ENCODE measurements at places on chromosomes 6 and 20.

DNA sequence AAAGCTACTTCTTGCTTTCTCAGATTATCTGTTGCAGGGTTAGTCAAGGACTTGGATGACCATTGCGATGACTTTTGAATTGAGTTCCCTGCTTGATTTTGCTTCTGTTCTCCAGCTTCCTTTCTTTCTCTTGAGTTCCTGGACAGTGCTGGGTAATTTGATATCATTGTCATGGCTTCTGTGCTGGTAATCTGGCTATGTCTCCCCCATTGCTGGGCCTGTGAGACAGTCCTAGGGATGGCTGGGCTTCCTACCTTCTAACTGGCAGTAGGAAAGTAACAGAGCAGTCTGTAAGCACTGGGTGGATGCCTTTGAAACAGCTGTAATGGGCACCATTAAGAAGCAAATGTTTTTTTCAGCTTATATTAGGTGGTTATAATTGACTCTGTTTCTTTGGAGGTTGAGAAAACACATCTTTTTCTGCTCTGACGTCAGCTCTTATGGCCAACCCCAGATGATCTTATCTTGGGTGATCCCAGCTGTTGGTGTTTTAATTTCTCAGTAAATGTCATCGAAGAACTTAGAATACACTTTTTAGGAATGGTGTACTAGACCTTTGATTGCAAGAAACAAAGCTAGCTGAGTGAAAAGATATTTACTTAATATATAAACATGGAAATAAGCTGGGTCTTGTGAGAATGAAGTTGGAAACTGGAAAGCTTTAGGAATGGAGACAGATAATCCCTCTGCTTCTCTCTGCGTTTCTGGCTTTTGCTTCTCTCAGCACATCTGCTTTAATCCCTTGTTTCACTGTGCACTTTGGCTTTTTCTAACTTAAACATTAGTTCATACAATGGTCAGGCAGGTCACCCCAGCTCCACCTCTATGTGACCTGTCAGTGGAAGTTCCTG, 195.0 kb upstream of the MAN1A1 start:
- DNase-seq = no peak

- DNase-seq = no peak
These were observed 21.3 kb downstream of the DSP start for GRCh38 chr6:7562769-7563168.

DNA sequence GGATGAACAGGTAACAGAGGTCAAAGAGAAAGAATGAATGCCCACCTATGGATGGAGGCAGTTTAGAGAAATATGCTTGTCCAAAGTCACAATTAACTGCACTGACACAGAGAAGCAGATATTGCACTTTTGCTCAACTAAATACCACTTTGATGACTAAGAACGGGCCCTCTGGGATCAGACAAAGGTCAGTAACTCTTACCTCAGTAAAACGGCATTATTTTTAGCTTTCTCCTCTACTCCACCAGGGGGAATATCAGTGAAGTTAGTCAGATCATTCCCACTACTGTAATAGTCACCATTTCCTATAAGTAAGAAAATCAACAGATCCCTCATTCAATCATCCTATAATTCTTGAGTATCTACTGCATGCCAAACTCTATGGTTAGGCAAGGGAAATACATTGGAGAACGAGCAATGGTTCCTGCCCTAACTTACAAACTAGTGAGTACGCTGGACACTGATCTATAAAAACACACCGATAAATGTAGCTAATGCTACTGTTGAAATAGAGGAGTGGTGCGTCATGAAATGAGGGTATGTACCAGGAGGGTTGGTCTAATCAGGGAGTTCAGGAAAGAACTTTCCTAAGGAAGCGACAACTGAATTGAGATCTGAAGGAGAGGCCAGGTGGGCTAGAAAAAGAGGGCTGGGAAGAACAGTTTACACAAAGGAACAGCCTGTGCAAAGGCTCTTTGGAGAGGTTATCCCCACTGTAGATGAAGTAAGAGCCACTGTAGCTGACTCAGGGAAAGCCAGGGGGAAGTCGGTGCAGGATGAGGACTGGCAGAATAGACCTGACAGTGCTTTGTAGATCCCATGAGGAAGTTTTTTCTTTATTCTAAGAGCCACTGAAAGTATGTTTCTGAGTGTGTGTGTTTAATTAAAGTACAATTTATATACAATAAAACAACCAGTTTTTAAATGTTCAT, 9.2 kb downstream of the ECI2 start:
- DNase-seq = no peak

DNA sequence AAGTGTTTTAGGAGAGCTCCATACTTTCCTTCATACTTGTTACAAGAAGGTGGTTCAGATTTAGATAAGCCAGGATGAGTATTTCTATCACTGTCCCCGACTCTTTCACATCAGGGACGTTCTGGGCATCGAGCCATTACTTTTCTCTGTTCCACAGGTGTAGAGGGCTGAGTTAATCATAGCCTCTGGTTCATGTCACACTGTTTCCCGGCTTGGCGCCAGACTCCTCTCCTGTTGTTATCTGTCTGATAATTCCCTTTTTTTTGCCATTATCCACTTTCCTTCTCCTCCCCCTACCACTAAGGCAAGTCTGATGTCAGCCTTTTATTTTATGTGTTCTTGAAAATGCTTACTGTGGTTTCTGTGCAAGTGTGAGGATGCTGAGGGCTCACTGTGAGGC, 593.4 kb downstream of the UTRN start:
- DNase-seq = no peak

DNA sequence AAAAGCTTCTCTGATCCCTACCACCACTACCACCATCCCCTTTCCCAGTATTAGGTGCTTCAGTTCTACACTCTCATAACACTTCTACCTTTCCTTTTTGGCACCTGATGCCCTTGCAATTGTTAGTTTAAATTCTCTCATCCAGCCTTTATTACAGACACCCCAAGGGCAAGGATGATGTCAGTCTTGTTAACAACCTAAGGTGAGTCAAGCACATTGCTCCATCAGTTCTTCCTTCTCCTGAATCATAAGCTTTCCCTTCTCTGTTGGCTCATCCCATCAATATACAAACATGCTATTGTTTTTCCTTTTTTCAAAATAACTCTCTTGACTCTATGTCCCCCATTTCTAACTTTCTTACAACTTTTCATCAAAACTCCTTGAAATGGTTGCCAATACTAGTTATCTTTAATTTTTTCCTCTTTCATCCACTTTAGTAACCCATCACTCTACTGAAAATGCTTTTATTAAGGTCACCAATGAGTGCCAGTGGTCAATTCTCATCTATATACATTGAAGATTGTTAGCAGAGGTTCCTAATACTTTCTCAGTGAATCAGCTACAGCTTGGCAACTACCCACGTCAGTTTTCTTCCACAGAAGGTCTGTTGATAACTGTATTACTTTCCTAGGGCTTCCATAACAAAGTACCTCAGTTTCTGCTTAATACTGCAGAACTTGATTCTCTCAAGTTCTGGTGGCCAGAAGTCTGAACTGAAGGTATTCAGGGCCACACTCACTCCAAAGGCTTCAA, 97.1 kb upstream of the FLRT3 start:
- DNase-seq = no peak

DNA sequence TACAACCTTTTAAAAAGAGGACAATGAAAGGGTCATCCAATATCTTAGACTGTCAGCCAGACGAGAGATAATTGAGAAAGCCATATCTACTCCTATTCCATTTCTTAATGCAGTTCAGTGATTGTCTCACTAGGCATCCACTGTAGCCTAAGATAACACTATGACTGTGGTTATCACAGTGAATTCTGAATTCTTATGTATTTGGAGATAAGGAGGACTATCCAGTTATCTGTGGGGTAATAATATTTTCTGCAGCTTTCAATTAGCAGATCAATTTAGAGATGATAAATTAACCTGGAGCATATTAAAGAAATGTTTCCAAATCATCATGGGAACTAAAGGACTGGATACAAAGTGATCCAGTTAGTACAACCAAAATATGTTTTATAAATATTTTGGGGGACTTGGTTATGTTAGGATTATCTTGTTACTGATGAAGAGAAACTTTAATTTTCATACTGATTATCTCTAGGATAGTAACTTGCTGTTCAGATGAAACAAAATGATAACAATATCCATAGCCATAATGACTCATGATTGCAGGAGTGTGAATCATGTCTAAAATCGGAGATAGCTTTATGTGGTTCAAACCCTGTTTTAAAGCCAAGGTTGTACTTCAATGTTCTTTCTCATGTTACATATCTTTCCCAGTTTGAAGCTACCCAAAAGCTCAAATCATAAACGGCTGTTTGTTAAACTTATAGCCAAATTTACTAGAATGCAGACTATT, 1152.0 kb downstream of the HACE1 start:
- no peak for DNase-seq

- no peak for DNase-seq
These were observed 78.8 kb upstream of the DEFB112 start for GRCh38 chr6:50128420-50129005.

- DNase-seq = no peak
These were observed 306 bp downstream of the EBF4 start for GRCh38 chr20:2692886-2693285.

DNA sequence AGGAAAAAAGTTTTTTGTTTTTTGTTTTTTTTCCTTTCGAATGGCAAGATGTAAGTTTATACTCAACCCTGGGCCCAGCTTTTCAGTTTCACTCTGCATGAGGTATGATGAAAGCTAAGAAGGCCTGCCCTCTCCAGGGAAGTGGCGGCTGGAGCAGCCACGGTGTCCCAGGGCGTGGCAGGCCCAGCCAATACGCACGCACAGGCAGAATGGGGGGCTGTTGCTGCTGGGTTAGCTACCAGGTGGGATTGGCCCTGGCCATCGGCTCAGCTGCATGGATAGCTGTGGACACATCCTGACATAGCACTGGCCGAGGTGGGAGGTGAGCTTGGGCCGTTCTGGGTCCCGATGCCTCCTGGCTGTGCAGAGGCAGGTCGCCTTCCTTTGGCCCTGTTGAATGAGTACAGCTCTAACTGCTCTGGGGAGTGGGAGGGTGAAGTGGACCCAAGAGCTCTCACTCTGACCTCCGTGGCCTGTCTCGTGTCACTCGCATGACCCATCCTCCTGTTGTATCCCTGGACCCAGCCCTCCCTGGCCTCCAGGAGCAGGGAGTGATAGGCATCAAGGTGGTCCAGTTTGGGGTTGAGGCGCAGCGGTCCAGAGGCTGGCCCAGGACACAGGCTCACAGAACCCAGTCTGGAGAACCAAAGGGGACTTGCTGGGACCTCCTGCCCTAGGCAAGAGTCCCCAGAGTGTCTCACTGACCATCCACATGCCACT, 18.1 kb downstream of the MYT1 start:
- no peak for DNase-seq

GRCh38 chr20:137668-138490, 4.5 kb upstream of the DEFB126 start:
- no peak for DNase-seq

DNA sequence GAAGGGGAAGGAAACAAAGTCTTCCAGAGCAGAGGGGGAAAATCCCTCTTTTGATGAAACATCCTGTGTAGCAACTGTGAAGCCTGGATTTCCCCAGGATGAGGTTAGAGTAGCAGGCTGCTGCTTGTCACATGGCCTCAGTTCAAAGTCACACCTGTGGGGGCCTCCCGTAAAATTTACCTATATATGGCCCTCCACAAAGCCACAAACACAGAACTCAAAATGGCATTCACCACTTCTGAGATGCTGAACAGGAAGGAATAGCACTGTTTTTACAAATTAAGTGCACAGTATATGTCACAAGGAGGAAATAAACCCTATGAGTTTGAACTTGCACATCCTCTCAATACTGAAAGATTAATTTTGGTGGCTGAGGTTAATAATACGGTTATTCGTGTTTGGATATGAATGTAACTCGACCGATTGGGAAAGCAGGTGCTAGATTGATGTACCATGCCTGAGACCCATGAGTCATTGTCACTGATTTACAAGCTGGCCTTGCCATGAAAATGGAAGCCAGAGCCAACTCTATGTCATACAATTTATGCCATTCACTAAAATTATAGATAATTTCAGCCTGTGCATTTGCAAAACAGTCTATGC, 70.6 kb downstream of the SGK1 start:
- DNase-seq = peak; percentile 82

DNA sequence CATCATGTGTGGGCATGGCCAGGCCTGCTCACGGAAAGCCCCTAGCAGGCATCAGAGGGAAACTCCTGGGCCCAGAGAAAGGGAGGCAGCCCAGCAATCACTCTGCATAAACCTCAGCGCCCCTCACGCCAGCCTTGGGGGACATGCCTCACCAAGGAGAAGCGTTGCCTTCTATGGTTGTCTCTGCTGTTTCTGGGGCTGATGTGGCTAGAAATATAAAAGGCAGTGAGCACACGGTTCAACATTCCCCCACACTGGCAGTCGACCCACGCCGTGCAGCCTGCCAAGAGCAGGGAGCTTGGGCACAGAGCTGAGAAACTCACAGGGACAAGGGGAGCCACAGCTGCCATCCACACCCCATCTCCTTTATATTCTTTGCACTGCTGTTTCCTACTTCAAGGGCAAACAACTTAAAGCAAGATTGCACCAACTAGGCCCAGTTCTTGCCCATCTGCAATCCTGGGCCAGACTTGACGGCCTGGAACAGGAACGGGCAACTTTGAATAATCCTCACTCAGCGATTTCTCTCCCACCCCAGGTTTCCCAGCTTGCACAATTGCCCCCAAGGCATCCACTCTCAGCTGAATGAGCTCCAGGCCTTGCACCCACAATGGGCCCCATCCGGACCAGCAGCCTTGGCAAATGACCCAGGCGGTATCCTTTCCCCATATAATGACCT, 35.5 kb upstream of the FOXC1 start:
- DNase-seq = no peak

DNA sequence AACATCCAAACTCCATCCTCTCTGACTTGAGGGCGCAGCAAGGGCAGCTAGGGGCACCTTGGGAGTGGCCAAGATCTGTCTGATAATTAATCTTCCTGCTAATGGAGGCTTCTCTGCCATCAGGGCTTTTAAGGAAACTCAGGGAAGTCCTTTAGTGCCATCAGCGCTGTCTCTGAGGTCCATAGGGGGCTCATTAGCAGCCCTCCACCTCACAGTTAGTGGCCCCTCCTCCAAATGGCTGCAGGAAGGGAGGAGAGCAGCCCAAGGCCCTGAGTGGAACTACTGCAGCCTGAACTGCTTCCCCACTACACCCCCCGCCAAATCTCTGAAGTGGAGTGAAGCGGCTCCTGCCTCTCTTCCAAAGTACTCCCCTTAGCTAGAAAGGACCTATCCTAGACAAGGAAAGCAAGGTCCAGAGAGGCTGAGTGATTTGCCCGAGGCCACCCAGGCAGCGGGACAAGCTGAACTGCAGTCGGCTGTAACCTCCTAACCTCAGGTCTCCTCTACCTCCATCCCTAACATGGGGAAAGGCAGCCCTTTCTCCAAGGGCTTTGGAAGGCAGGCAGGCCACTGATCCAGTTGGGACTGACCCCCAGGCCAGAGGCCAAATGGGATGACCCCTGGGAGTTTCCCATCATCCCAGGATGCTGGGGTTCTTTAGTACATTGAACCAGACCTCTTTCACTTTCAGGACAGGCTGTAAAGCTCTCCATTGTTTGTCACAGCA, 39.5 kb upstream of the ZFAND3 start:
- no peak for DNase-seq
